ENCODE measurements at places on chromosomes 1 and 21.

DNA sequence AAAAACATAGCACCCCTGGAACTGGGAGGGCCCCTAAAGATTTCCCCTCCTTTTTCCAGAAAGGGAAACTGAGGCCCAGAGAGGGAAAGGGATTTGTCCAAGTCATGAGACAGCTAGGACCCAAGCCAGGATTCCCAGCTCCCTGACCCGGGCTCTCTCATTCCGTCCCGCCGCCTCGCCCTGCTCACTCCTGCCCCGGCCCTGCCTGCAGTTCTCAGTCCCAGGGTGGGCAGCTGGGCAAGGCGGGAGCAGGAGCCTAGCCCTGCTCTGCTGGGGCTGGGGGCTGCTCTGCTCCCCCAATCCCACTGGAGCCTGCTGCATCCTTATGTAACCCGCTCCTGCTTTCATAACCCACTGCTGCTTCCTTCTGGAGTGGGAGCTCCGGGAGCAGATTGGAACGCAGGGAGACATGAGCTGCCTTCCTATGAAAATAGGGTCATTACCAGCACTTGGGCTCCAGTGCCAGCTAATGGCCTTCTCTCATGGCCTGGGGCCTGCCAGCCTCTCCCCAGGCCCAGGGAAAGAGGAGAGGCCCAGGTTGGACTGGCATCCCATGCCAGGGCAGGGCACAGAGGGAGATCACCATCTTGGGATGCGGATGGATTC is 84.5 kb downstream of the CAMK2N1 start:
- DNase-seq = no peak

DNA sequence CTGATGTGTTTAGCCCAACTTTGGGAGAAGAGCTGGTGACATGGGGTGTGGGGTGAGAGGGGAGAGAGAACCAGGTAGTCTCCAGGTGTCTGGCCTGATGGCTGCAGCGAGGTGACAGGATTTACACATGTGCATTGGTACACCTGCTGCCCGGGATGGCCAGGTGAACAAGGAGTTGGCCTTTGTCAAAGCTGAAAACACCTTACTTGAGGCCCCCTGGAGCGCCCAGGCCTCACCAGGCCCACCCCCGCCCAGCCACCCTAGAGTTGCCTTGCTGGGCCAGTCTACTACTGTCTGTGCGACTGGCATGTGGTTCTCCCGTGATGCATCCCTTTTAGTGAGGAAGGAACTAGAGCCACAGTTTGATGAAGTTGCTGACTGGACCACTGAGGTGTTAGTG is 90.5 kb downstream of the ADARB1 start:
- no peak for DNase-seq

- DNase-seq = peak; percentile 62
Measured at GRCh38 chr1:55813618-55814017, 598.5 kb upstream of the USP24 start.

- DNase-seq = no peak
Measured at GRCh38 chr1:160865337-160865736, 2.6 kb upstream of the CD244 start.

DNA sequence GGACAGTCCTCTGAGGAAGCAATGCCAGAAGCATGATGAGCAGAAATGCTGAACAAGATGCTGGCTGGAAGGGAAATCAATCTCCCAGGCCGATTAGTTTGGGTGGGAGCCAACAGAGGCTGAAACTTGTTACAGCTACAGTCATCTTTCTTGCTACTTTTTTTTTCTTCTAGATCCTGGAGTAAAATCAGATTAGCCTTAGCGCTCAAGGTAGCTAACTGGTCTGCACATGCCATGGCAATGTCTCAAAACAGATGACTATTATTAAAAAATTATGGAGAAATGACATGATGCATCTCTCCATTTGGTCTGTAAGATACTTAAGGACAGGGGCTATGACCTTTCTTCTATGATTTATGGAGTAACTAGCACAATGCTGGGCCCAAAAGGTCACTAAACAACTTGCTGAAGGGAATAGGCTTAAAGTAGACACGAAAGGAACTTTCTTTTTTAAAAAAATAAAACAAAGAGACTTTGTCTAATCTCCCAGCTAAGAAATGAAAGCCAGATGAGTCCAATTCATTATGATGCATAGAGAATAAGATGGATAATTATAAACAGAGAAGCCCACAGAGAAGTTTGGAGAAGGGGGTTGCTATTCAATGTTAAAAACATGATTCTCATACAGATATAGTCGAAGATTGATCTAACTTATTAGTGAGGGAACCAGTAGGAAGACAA is 42.5 kb downstream of the UTP25 start:
- DNase-seq = no peak

DNA sequence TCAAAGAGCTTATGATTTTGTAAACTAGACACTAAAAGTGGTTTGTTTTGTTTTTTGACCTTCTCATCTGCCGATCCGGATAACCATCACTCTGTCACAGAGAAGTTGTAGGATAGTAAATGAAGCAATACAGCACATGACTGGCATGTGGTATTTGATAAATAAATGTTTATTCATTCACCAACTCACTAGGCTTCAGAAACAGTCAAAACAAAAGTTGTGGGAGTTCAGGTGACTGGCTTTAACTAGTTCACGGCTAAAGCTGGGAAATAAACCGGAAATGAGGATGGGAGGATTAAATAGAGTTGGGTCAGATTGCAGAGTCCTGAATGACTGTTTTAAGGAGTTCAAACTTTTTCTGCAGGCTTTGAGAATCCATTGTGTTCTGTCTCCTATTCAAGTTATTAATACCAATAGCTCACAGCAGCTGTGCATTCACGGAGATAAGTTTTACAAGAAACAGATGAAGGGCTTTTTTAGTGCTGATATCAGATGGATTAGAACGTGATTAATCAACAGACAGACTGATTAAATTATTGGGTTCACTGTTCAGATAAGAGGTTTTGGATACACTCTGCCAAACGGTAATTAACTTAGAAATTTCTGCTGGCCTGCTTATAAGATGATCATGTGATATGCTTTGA is 463.3 kb downstream of the DPYD start:
- no peak for DNase-seq

DNA sequence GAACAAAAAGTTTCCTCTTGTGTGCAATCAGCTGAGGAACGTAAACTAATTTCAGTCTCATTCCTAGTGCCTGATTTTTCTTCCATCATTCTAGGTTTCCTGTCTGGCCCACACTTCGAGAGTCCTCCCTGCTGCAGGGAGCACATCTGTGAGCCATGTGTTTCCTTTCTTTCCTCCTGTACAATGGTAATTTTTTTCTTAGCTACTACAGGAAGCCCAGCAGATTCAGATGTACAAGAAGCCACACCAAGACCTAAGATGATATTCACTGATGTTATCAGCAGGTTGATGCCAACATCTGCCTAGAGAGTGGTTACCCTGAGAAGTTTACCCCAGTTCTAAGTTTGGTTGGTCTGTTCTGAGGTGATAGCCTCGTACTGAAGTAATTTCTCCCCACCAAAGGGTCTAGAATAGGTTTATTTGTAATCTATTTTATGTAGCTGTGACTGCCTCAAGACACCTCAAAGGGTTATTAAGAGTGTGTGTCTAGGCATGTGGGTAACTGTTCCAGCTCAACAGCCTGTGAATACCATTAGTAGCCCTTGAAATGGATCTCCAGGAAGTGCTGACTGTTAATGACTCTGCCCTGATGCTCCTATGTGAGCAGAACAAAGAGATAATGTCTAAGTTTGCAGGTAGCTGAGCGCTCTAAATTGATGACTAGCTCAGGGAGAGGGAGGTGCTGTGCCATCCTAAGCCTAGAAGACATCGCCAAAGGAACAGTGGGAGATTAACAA is 31.7 kb upstream of the CLDN14 start:
- DNase-seq = no peak

GRCh38 chr1:213296558-213296957 is 245.5 kb downstream of the RPS6KC1 start:
- no peak for DNase-seq

DNA sequence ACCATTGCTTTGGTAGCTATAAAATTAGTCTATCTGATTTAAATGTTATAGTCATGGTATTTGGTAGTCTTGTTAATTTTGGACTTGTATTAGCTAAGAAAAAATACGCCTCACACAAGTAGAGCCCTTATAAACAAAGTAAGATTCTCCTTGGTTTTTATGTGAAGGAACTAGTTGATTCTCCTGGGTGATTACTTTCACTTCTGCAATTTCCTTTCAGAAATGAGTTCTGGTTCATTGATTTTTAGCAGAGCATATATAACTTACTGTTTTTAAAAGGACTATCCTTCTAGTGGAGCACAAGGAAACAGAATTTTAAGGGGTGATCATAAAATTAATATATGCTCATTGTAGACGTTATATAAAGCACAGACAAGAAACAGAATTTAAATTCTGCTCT is 120.1 kb downstream of the BACH1 start:
- DNase-seq = no peak

DNA sequence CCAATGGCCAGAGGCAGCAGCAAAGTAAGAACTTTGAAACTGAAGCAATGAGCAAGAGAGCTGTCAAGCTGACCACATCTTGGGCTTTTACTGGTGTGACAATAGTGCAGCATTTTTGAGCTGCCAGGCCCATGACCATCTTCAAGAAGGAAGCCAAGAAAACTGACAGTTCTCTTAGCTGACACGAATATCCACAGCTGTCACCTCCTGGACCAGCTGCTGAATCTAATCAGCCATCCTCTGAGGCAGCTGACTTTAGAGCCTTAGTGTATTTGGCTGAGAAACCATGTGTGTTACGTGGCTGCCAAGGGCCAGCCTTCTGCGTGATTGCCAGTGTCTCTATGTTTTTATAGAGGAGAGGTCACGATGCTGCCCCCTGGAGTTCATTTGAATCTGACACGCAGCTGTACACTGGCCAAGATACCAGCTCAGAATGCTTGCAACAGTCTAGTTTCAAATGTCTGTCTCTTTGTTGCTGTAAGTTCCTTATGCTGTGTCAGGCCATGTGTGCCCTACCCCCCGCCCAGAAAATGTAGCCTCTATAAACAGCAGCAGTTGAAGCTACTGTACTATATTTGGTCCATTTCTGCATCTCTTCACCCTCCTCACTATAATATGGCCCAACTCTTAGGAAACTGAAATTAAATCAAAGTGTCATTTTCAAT is 39.7 kb downstream of the PALMD start:
- DNase-seq = peak; percentile 90

Data from heart left ventricle (tissue), 16 donors.